ENCODE measurements at places on chromosomes 7 and 10. TPM values are rescaled to one million over a fixed set of nuclear protein-coding genes. Genes with fewer than 3 reads are reported as not detected.

- DNase-seq: no peak
Observed at GRCh38 chr7:64946772-64947171, 43.7 kb downstream of the ZNF273 start.

Gene CPA2
- not detected for total RNA-seq

- DNase-seq: no peak
Observed at GRCh38 chr7:38978491-38978890, 782 bp downstream of the POU6F2 start.

DNA sequence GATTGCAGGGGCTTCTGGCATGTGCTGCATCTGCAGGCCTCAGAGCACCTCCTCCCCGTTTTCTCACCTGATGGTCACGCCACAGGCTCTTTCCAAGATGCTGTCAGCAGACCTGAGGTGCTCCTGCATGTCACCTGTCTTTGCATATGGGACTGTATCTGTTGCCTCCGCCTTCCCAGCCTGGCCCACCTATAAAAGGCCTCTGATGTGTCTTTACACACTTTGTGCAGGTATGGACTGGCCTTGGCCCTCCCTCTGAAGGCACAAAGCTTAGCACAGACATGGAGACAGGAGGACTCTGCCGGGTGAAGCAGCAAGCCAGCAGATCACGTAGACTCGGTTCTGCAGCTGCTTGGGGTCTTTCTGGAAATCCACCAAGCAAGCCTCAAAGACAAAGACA, 220.9 kb upstream of the PPP2R2D start:
- no peak for DNase-seq

- DNase-seq: no peak
Observed at GRCh38 chr7:121153995-121154394, 165.5 kb downstream of the CPED1 start.

DNA sequence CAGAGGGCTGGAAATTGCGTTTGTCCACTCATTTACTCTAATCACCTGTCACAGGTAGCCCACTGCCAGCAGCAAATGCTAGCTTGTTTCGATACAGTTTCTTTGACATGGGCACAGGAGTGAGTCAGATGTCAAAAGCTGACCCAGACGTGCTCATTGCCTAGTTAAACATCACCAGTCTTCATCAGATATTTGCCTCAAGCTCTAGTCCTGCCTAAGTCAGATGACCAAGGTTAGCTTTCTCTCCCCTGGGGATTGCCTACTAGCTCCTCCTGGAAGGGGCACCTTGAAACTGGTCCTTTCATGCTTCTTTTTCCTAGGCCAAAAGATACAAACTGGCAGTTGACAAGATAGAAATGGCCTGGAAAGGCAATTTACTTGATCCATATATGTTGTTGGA, 35.2 kb downstream of the GPAM start:
- DNase-seq: peak; percentile 80

Gene PUS7
- 23.5 TPM for total RNA-seq

Gene NCOA4
- total RNA-seq: 265 TPM

- no peak for DNase-seq
Observed at GRCh38 chr10:114767986-114768821, 53.4 kb upstream of the FHIP2A start.

DNA sequence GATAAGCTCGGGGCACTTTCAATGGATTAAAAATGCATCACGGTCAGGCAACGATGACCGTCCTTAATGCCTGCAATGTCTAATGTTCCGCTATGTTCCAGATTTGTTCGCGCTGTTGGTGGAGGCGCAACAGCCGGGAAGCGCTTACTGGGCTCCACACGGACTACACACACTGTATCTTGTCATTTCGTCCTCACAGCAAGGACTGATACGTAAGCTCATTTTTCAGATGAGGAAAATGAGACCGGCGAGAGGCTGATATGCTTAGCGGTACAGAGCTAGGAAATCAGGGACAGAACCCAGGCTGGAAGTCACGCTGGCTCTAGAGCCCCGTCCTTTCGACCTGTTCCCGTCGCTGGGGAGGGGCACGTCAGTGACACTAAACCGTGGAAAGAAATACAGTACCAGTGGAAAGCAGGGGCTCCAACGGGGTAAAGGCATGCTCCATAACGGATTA, 670 bp downstream of the TPK1 start:
- peak; percentile 36 for DNase-seq

Gene ACSM6
- 0.10 TPM for total RNA-seq

Gene CH25H
- total RNA-seq: 0.10 TPM

Gene ATXN7L1
- 7.6 TPM for total RNA-seq

Gene OPN1SW
- not detected for total RNA-seq

Gene HOGA1
- total RNA-seq: 121 TPM

GRCh38 chr7:50155755-50156154, 62.7 kb upstream of the ZPBP start:
- DNase-seq: no peak

DNA sequence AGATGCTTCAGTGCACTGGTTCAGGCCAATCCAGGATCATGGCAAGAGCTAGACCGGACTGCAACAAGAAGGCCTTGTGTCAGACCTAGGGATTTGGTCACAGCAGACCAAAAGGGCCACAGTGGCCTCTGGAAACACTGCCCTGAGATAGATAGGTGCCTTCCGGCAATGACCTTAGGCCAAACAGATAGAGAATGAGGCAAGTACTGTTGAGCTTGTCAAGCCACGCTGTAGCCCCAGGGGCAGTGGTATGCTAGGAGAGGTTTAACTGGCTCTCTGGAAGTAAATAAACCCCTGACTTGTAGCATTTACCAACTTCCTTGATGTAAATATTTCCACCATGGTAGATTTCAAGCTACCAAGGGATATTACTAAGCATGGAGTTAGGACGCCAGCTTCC, 197.5 kb downstream of the GRID1 start:
- DNase-seq: no peak

Measured in renal cortical epithelial cell (primary cell).